ENCODE measurements at places on chromosomes 3 and 15.

- no peak for DNase-seq
Observed at GRCh38 chr15:77871852-77872371, 205.6 kb downstream of the TBC1D2B start.

DNA sequence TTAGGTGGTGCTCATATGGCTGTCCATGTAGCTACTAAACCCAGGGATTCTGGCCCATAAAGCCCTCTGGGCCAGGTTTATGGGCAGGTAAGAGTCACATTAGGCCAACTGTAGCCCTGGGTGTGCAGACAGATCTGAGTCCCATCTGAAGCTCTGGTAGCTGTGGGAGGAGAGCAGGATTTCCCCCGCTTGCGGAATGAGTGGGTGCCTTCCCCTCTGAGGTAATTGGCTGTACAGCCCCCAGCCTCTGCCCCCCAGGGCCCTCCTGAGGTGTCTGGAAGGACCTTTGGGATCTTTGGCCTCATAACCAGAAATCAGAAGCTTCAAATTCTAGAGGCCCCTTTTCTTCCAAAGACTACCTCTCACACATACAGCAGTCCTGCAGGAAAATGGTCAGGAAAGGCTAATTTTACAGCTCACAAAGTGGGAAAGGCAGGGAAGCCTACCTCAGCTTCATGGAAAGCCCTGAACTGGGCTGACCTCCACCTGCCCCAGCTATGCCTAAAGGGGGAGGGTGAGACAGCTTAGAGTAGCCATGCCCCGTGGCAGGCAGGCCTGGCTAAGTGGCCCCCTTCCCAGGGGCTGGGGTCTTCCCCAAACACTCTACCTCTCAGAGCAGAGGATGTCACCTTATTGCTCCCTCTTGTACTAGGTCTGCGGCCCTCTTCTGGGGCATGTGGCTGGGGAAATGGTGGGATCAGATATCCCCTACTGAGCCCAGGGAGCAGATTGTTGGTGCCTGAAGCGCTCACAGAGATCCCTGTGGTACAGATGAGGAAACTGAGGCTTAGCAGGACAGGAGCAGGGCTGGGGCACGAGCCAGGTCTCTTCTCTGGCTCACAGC, 16.8 kb downstream of the HEMK1 start:
- DNase-seq, result no peak

- peak; percentile 24 for DNase-seq
Observed at GRCh38 chr3:16174389-16174788, at the start of gene GALNT15. Gene GALNT15, plus strand, starts transcription at chr3:16174680. Its CDS starts 472 bp downstream, at chr3:16175152.

GRCh38 chr3:160447544-160447943, 2.0 kb downstream of the TRIM59 start:
- no peak for DNase-seq

- peak; percentile 31 for DNase-seq
Observed at GRCh38 chr3:57006179-57006657, 54.2 kb upstream of the SPATA12 start.

DNA sequence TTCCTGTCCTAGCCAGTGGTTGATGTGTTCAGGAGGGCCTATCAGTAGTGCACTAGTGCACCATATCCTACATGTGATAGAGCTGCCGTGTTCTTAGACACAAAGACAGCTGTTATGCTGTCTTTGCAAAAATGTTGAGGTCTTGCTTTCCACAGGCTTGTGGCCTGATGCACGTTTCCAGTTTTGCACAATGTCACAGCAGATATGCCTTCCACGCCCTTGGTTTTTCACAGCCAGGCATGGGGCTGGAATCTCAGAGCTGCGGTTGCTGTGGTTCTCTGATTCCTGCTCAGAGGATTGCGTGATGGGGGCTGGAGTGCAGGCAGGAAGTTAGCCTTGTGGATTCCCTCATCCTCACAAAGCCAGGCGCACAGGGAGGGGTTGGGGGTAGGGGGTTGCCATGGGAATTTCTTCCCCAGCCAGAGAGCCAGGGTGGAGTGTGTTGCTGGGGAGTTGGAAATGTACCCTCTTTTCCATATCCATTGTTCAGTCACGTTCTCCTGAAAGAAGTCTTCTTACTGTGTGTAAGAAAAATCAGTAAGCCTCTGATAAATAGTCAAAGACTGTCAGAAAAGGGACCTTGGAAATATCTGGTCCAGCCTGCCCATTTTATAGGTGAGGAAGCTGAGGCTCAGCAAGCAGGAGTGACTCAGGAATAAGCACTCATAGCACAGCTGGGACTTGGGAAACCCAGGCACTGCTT, 79.4 kb downstream of the SMAD3 start:
- no peak for DNase-seq

- no peak for DNase-seq
Observed at GRCh38 chr3:149203758-149204157, 17.9 kb downstream of the CP start.

- DNase-seq, result no peak
Observed at GRCh38 chr3:25493246-25493645, 65.2 kb downstream of the RARB start.

- no peak for DNase-seq
Observed at GRCh38 chr3:10548992-10549391, 43.6 kb upstream of the ATP2B2 start.

DNA sequence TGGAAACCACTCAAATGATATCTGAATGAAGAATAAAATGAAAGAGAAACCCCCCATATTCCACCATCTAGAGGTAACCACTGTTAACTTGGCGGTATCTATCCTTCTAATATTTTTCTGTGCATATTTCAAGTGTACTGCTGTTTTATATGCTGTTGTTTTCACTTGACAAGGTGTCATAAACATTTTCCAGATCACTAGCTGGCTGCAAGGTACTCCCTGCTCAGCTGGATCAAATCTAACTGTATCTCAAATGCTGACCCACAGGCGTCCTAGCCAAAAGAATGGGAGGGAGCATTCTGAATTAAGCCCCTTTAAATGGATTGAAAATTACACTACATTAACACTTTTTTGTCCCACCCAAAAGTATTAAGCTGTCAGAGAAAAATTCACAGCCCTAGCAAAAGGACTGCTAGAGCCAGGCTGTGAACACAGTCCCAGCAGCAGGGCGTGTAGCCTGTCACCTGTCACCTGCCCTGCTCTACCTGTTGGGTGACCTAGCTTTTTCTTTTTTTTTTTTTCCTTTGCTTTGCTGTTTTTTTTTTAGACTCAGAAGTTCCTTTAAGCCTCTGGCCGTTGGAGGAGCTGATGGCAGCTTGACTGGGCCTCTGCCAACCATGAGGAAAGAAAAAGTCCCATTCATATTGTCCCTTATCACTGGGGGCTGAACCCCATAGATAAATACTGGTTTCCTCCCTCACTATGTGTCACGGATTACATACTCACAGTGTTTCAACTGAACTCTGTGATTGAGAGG, 93.7 kb upstream of the TSC22D2 start:
- no peak for DNase-seq

DNA sequence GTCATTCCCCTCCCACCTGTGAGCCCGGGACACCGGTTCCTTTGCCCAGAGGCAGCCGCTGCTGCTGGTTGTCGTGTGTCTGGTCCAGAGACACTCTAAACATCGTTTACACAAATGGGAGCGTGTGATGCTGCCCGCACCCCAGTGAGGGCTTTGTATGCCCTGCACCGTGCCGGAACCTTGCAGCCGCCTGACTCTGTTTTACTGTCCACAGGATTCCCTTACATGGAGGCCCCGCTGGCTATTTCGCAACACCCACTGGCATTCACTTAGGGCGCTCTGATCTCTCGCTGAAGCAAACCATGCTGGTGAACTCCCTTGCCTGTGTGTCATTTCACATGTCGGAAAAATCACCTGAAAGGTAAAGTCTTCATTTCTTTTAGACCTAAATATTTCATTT, 100.8 kb upstream of the SLC6A6 start:
- DNase-seq, result no peak

DNA sequence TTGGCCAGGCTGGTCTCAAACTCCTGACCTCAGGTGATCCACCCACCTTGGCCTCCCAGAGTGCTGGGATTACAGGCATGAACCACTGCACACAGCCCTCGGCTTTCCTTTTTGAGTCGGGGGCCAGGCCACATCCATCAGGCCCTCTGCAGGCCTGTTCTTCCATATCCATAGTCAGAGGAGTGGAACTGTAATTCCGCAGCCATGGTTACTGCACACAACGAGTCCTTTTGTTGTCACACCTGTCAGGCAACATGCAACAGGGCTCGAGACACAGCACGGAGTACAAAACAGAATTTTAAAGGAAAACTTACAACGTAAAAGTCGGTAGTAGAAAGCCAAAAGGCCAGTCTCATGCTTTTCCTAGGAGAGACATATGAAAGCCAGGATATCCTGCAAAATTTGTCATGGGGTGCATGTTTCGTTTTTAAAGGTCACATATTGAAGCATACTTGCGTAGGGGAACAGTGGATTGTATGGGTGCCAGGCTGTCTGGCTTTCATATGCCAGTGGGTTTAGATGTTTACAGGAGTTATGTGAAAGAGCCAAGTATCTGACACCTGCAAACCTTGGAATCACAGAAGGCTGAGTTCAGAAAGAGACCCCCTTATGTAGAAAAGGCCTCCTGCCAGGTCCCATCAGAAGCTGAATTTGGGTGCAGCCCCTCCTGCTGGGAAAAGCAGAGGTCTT, 63.2 kb upstream of the LPP start:
- peak; percentile 37 for DNase-seq

DNA sequence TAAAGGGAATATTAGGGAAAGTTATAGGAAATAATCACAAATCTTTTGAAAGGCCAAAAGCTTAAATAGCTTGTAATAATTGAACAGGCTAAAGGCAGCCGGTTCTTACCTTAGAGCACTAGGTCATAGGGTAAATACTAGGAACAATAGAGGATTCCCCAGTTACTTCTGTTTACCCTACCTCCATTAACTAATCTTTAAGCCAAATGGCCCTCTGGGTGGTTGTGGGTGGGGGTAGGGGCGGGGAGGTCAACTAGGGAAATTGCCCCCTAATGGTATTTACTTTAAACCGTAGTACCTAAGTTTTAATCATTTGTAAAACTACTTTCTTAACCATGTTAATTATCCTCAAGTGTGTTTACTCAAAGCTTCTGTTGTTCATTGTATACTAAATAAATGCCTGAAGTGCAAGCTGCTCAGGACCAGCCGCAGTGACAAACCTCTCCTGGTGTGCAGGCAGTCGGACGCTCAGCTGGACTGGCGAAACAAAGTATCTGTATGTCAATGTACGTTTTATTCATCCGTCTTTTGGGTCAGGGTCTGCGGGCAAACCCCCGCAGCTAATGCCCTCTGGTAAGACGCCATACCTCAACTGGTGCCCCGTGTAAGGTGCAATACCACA, 18.9 kb downstream of the MAGEL2 start:
- no peak for DNase-seq

DNA sequence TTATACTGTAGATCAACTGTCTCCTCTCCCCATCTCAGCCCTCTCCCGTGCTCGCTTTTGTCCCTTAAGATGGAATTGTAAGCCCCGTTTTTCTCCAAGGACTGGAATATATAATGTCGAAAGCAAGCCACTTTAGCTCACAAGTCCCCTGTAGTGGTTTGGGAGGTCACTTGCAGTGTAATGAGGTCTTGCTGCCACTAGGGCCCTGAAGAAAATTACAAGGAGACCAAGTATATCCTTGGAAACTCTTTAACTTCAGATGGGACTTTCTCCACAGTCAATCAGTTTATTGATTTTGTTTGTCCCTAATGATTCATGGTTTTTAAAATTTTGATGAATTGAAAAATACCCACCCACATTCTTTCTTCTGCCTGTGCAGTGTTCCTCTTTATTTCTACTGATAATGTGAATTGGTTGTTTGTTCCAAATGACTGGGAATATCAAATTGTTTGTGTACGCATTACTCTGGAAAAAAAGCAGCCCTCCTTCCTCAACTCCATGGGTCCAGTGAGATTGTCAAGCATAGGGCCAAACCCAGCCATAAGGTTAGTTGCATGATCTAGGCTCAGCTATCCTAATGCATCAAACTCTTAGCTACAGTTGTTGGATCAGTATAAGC, 294.8 kb downstream of the MCTP2 start:
- no peak for DNase-seq

DNA sequence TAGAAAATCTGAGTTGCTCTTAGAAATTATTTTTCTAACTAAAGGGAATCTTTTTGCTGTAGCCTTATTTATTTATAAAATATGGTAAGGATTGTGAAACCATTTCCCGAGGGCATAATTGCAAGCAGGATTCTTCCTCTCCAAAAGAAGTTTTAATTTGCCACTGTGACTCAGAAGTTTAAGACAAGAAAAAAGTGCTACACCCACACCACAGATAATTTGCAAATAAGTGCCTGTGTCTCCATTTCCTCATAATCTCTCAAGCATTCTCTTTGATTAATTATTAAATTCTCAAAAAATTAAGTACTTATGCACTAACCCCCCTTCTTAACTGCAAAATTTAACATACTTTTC, 43.6 kb downstream of the RASA2 start:
- DNase-seq, result no peak

DNA sequence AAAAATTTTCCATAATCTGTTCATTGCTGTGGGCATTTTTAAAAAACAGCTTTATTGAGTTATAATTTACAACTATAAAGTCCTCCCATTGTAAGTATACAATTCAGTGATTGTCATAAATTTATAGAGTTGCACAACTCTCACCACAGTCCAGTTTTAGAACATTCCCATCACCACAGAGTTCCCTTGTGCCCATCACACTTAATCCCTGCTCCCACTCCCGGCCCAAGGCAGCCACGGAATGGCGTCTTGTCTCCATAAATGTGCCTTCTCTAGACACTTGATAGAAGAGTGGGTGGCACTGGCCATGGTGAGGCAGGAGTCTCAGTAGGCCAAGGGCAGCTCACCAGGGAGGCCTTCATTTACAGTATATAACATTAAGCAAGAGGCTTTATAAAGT, 6.3 kb downstream of the TSEN2 start:
- DNase-seq, result no peak

DNA sequence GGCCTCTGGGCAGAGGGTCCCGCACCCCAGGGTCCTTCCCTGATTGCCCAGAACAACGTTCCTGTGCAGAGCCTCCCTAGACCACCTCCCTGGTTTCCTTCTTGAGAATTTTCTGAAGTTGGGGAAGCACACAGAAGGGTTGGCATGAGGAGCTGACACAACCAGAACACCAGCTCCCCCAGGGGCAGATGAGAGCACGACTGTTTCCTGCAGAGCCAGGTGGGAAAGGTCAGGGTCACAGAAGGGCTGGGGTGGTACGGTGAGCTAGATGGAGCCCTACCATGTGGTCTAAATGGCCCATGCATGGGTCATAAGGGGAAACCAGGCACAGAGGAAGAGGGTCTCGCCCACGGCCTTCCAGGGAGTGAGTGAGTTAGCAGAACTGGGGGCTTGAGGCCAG, 10.4 kb downstream of the PPCDC start:
- DNase-seq, result no peak

DNA sequence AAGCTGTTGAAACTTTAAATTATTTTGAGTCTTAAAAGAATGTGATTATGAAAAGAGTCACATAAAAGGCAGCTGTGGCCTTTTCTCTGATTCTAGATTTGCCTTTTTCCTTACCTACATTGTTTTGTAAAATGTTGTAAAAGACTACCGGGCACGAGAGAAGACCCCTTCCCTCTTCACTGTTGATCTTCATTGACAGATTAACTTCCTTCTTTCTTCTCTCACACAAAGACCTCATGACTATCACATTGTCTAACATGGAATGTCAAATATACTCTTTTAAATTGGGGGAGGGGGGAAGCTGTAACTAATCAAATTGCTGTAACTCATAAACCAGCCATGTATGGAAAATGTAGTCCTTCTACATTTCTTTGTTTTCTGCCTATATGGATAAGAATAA, 68.3 kb downstream of the OCA2 start:
- no peak for DNase-seq

- no peak for DNase-seq
Observed at GRCh38 chr3:69594286-69594685, 145.0 kb upstream of the MITF start.

GRCh38 chr3:97662762-97663161, 101.8 kb upstream of the ARL6 start:
- no peak for DNase-seq

- no peak for DNase-seq
Observed at GRCh38 chr3:108791473-108791872, 31.1 kb upstream of the TRAT1 start.

- no peak for DNase-seq
Observed at GRCh38 chr3:80234706-80235105, 466.9 kb upstream of the ROBO1 start.
